ENCODE measurements at places on chromosomes 11 and 22. TPM values are rescaled to one million over a fixed set of nuclear protein-coding genes. Genes with fewer than 3 reads are reported as not detected.

Gene CD59
- 105 TPM for total RNA-seq

Gene ZNF280B
- total RNA-seq: 1.8 TPM

Gene GRK3
- total RNA-seq: 12.4 TPM

DNA sequence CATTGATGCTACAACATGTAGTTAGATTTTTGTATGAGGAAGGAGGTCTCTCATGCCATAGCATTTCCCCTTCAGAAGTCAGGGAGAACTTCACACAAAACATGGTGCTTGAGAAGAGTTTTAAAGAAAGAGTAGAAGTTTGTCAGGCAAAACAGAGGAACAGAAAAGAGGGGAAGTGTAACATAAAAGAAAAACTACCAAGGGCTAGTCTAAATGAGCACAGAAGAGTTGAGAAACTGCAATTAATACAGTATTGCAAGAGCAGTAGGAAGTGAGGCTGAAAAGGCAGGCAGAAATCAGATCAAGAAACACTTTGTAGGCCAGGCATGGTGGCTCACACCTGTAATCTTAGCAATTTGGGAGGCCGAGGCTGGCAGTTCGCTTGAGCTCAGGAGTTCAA lies 61.0 kb downstream of the FAM168A start:
- peaks cover 2% of the 10 kb centered on the region for H3K27me3 ChIP-seq
- H3K36me3 ChIP-seq: no peaks in the 10 kb centered on the region
- H3K27ac ChIP-seq: no peak overlapping the region
- no peak overlapping the region for H3K4me3 ChIP-seq

Gene FXYD6
- total RNA-seq: 57.1 TPM

GRCh38 chr22:34534101-34534500 lies 531.9 kb upstream of the ISX start:
- H3K27me3 ChIP-seq: no peaks in the 10 kb centered on the region
- H3K4me1 ChIP-seq: peaks cover 5% of the 10 kb centered on the region
- no peak overlapping the region for H3K27ac ChIP-seq
- DNase-seq: no peak

- peaks cover 23% of the 10 kb centered on the region for H3K27me3 ChIP-seq
- H3K4me3 ChIP-seq: no peak overlapping the region
- H3K27ac ChIP-seq: no peak overlapping the region
- DNase-seq: peak; percentile 0
- peaks cover 3% of the 10 kb centered on the region for H3K36me3 ChIP-seq
- no peaks in the 10 kb centered on the region for H3K4me1 ChIP-seq
These were observed 2.1 kb downstream of the TRIM29 start for GRCh38 chr11:120135838-120136237.

Gene OR8G1
- total RNA-seq: not detected

DNA sequence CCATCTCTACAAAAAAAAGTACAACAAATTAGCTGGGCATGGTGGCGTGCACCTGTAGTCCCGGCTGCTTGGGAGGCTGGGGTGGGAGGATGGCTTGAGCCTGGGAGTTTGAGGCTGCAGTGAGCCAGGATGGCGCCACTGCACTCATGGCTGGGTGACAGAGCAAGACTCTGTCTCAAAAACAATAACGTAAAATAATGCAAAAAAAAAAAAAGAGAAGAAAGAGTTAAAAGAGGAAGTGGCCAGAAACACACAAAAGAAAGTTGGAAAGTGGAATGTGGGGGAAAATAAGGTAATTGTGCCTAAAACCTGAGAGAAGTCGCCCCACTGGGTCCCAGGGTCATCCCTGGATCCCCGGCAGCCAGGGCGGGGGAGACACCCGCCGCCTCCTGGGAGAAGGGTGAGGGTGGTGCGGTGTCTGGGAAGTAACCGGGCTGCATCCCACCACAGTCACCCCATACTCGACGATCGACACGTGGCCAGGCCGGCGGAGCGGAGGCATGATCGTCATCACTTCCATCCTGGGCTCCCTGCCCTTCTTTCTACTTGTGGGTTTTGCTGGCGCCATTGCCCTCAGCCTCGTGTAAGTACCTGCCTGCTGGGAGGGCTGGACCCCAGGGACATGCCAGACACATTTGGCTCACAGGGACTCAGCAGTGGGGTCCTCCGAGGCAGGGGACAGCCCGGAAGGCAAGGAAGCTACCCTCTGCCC lies 8.1 kb downstream of the UPK3A start:
- H3K27ac ChIP-seq: no peak overlapping the region
- peaks cover 8% of the 10 kb centered on the region for H3K27me3 ChIP-seq
- H3K36me3 ChIP-seq: peaks cover 4% of the 10 kb centered on the region
- DNase-seq: no peak

Gene RAPSN
- 0.54 TPM for total RNA-seq

- H3K36me3 ChIP-seq: no peaks in the 10 kb centered on the region
- peaks cover 4% of the 10 kb centered on the region for H3K4me1 ChIP-seq
- H3K27me3 ChIP-seq: peaks cover 5% of the 10 kb centered on the region
- DNase-seq: no peak
These were observed 15.1 kb upstream of the MRGPRX2 start for GRCh38 chr11:19075636-19076035.

Gene CHRM1
- not detected for total RNA-seq

GRCh38 chr22:37090920-37091695 lies 18.4 kb downstream of the TMPRSS6 start:
- peak overlapping the region; percentile 88 for H3K27ac ChIP-seq
- peak; percentile 65 for DNase-seq
- peaks cover 3% of the 10 kb centered on the region for H3K27me3 ChIP-seq
- no peaks in the 10 kb centered on the region for H3K36me3 ChIP-seq
- H3K4me3 ChIP-seq: no peak overlapping the region

GRCh38 chr11:7490535-7490934 lies 5.2 kb downstream of the OLFML1 start:
- peaks cover 2% of the 10 kb centered on the region for H3K27me3 ChIP-seq
- H3K27ac ChIP-seq: no peak overlapping the region
- H3K4me1 ChIP-seq: no peaks in the 10 kb centered on the region
- H3K4me3 ChIP-seq: no peak overlapping the region

Gene LINC01488
- total RNA-seq: not detected

DNA sequence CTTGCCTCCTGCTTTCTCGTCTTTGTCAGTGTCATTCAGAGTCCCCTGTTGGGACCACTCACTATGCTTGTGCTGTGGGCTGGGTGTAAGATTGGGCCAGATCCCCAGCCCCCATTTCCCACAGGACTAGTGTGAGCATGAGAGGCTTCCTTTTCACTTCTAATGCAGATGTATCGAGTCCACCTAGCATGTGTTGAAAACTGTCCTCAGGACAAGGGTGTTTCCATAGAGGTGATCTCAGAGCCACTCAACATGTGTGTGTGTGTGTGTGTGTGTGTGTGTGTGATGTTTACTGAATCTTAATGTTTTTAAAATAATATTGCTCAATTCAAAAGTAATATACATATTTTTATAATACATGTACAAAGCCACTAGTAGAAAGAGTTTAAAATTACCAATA lies 11.4 kb upstream of the CD44 start:
- H3K27me3 ChIP-seq: peaks cover 3% of the 10 kb centered on the region
- H3K4me1 ChIP-seq: peaks cover 3% of the 10 kb centered on the region
- no peak for DNase-seq
- no peak overlapping the region for H3K4me3 ChIP-seq

Gene RAB39A
- 21.9 TPM for total RNA-seq

Gene SOX10
- not detected for total RNA-seq

- H3K4me3 ChIP-seq: no peak overlapping the region
- DNase-seq: no peak
- no peaks in the 10 kb centered on the region for H3K36me3 ChIP-seq
- H3K27ac ChIP-seq: no peak overlapping the region
- no peaks in the 10 kb centered on the region for H3K27me3 ChIP-seq
- no peaks in the 10 kb centered on the region for H3K4me1 ChIP-seq
These were observed 306.7 kb downstream of the SOX6 start for GRCh38 chr11:16049611-16050010.

Gene PTGDR2
- 0.32 TPM for total RNA-seq

- no peak overlapping the region for H3K4me3 ChIP-seq
- peak; percentile 87 for DNase-seq
- H3K27ac ChIP-seq: no peak overlapping the region
- no peaks in the 10 kb centered on the region for H3K36me3 ChIP-seq
These were observed 2.9 kb upstream of the ADAMTS8 start for GRCh38 chr11:130431331-130431773.

DNA sequence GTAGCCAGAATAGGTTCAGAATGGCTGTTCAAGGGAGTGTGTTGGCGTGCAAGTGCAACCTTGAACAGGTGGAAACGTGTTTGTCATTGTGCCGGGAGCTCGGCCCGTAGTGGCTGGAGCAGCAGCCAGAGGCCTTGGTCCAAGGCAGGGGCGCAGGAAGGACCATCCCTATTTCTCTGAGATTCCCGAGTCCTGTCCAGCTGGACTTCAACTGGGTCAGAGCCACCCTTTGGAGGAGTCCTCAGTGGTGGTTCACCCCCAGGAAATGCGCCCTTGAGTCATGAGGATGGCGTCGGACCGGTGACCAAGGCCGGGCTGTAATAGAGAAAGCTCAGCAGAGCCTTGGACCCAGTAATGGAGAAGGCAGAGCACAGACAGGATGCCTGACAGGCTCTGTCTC lies 1402.0 kb downstream of the BRD1 start:
- DNase-seq: no peak
- H3K4me3 ChIP-seq: no peak overlapping the region
- no peak overlapping the region for H3K27ac ChIP-seq
- no peaks in the 10 kb centered on the region for H3K36me3 ChIP-seq
- no peaks in the 10 kb centered on the region for H3K4me1 ChIP-seq

DNA sequence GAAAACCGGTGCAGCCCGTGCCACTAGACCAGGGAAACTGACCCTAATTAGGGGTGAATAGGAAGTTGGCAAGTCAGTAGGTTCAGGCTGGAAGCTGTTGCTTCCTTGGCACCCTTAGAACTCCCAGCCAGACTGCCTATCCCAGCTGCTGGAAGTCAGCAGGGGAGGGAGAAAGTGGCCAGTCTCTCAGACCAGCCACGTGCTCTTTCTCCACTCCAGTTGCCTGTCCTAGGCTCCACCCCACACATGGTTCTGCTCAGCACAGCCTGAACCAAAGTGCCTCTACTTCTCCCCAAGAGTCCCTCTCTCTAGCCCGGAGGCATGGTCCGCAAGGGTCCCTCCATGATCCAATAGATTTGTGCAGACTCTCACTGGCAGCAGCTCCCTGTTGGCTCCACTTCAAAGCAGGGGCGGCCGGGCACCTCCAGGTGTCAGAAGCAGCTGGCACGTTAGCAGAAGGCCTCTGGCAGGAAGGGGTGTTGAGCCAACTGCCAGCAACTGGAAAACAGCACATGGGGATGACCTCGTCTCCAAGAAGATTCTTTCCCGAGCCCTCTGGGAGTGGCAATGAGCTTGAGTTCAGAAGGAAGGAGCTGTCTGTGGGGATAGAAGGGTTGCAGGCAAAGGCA lies 27.7 kb downstream of the ARFGAP2 start:
- H3K27me3 ChIP-seq: peaks cover 11% of the 10 kb centered on the region
- H3K4me1 ChIP-seq: peaks cover 17% of the 10 kb centered on the region
- no peak overlapping the region for H3K4me3 ChIP-seq
- H3K36me3 ChIP-seq: peaks cover 5% of the 10 kb centered on the region
- H3K27ac ChIP-seq: no peak overlapping the region

Gene TTC36
- total RNA-seq: 1.9 TPM

DNA sequence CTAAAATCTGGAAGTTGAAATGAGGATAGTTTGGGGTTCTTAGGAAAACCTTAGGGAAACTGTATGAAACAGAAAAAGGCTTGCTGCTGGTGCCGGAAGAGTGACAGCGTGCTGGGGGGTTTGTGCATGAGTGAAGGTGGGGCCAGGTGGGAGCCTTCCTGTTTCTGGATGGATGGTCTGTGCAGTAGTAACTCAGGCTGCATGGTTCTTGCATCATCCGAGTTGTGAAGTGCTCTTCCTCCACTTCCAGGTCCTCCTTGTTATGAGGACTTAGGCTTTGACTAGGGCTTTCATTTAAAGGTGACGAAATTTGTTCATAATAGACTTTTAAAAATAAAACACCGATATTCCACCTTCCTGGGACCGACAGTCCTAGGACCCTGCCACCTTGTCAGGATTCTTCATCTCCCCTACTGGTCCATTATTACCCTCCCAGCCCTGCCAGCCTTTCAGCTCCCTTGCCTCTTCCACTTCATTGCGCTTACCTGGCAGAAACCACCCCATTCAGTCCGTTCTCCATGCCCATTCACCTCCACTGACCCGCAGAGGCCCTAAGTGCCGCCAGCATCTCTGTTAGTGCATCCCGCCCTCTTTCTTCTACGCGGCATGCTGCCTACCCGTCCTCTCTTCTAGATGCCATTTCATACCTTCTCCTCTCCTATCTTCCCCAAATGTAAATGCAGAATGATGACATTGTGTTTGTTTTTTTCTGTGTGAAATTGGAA lies 47.3 kb downstream of the PPFIA1 start:
- no peak for DNase-seq
- H3K27ac ChIP-seq: no peak overlapping the region
- no peaks in the 10 kb centered on the region for H3K36me3 ChIP-seq
- H3K4me3 ChIP-seq: no peak overlapping the region
- peaks cover 3% of the 10 kb centered on the region for H3K27me3 ChIP-seq

GRCh38 chr11:85750646-85751045 lies 60.3 kb downstream of the SYTL2 start:
- no peaks in the 10 kb centered on the region for H3K4me1 ChIP-seq
- DNase-seq: no peak
- H3K4me3 ChIP-seq: no peak overlapping the region
- H3K36me3 ChIP-seq: no peaks in the 10 kb centered on the region
- no peak overlapping the region for H3K27ac ChIP-seq

GRCh38 chr11:65880844-65881421 lies 1.3 kb downstream of the CTSW start:
- H3K4me1 ChIP-seq: peaks cover 5% of the 10 kb centered on the region
- H3K4me3 ChIP-seq: no peak overlapping the region
- H3K27ac ChIP-seq: no peak overlapping the region
- no peak for DNase-seq
- no peaks in the 10 kb centered on the region for H3K36me3 ChIP-seq
- H3K27me3 ChIP-seq: peaks cover 4% of the 10 kb centered on the region

DNA sequence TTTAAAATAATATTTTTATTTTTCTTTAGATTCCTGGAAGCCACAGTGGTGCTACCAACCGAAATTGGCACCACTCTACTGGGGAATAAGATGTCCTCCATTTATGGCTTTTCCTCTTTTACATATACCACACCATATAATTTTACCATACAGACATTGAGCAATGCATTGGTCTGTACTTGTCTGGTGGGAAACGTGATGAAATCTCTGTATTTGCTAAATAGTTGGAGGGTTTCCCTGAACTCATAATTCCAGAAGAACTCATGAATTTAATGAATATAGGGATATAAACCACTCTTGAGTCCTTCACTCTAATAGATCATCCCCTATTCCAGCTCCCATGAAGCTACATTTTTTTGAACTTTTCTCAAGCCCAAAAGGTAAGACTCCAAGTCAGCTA lies 28.0 kb upstream of the MMP13 start:
- no peak overlapping the region for H3K4me3 ChIP-seq
- H3K27ac ChIP-seq: no peak overlapping the region
- H3K36me3 ChIP-seq: no peaks in the 10 kb centered on the region
- no peaks in the 10 kb centered on the region for H3K4me1 ChIP-seq
- peaks cover 4% of the 10 kb centered on the region for H3K27me3 ChIP-seq

- peaks cover 6% of the 10 kb centered on the region for H3K27me3 ChIP-seq
- no peak for DNase-seq
- H3K4me3 ChIP-seq: no peak overlapping the region
- H3K4me1 ChIP-seq: peaks cover 9% of the 10 kb centered on the region
- H3K36me3 ChIP-seq: no peaks in the 10 kb centered on the region
- no peak overlapping the region for H3K27ac ChIP-seq
These were observed 3.5 kb downstream of the CUL5 start for GRCh38 chr11:108012139-108012725.

GRCh38 chr22:23862103-23862502 lies 4.4 kb downstream of the SLC2A11 start:
- no peak overlapping the region for H3K4me3 ChIP-seq
- no peaks in the 10 kb centered on the region for H3K36me3 ChIP-seq
- H3K27me3 ChIP-seq: peaks cover 3% of the 10 kb centered on the region
- no peak overlapping the region for H3K27ac ChIP-seq
- DNase-seq: peak; percentile 58
- H3K4me1 ChIP-seq: peaks cover 6% of the 10 kb centered on the region

Gene CLDN5
- total RNA-seq: 7.4 TPM

All from glutamatergic neuron (in vitro differentiated cells).